ENCODE measurements at places on chromosomes 6 and 20.

DNA sequence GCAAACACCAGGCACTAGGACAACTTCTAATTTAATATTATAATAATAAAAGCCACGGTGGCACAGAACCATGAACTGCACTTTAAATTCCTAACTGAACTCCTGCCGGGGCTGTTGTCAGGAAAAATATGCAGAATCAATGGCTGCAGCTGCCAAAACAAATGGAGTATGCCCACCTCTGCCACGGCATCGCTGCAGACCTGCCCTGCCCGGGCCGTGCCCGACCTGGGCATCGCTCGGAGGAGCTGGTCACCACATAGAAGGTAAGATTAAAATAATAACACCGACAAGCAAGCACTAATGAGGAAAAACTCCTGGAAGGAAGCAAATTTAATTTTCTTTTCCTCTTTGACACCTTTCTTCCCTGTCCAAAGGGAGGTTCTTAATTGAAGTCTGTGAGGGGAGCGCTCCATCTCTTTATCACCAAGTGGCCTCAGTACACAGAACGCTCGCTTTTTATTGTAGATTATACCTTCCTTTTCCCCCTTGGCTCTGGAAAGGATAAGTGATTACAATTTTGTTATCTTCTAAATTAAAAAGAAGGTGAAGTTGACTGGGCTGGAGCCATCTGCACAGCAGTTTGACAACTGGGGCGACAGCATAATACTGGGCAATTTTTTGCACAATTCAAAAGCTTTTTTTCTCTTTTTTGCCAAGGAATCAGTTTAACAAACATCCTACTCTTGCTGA is 351.3 kb downstream of the ZFAND3 start:
- no peak for DNase-seq

- DNase-seq = no peak
Observed at GRCh38 chr20:47533518-47534062, 31.9 kb downstream of the NCOA3 start.

- peak; percentile 22 for DNase-seq
Observed at GRCh38 chr6:13702809-13703302, 8.8 kb downstream of the RANBP9 start.

DNA sequence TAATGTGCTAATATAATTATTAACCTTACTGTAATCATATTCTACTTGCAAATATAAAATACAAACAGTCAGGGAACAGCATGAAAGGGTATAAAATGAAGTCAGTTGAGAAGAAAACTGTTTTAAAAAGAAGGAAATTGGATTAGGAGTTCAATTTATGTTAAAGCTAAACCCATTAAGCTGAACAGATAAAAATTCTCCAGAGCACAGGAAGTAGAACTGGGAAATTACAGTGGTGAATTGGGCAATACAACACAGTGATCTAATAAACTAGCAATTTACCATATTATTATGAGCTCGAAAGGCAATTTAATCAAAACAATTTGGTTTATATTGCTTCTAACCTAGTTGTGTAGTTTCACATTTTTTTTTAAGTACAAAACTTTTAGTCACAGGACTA is 407.4 kb upstream of the RGS17 start:
- DNase-seq = no peak

- no peak for DNase-seq
Observed at GRCh38 chr6:11724286-11724685, 54.3 kb downstream of the ADTRP start.

DNA sequence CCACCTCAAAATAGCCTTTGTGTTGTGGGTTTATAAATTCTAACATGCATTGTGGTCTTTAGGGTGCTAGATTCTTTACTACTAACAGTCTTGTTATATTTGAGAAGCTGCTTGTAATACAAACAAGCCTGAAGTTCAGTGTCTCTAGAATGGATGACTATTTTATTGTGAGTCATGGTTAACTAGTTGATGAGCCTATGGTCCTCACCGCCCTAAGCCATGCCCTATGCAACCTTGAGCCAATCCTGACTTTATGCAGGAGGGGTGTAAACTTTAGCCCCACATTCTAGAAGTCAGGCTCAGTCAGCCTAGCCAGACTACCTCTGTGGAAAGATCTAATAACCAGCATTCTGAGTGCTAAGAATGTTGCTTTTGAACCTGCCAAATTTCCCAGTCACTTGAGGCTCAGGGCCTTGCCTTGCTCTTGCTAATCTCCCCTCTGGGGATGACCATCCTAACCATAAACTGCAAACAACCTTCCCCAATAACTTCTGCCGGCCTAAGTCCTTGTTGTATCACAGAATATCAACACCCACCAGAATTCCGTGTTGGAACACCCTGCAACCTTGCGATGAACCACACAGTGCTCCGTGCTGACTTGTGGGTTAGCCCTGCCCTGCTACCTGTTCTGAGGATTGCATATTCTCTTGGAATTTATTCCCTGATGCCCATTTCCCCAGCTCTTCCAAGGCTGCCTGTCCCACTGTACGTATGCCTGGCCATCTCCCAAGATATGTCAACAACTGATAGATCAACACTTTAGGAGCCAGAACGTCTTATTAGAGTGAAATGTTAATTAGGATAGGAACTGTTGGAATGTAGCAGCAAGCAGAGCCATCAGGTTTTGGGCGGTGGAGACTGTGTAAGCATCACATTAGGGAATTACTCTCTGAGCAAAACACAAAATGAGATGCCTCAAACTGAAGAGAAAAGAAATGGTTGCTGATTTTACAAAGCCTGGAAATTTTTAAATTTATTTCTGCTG is 71.7 kb upstream of the CEP85L start:
- DNase-seq = no peak

GRCh38 chr6:42756722-42757121 is 10.8 kb upstream of the TBCC start:
- no peak for DNase-seq

GRCh38 chr6:31058128-31058894 is 48.0 kb downstream of the MUC22 start:
- DNase-seq = no peak

GRCh38 chr6:105821027-105821426 is 265.1 kb upstream of the PRDM1 start:
- no peak for DNase-seq

GRCh38 chr20:35497780-35498189 is 31.7 kb downstream of the C20orf173 start:
- DNase-seq = no peak

GRCh38 chr6:144286503-144287393 is 1.6 kb downstream of the UTRN start:
- DNase-seq = peak; percentile 8

DNA sequence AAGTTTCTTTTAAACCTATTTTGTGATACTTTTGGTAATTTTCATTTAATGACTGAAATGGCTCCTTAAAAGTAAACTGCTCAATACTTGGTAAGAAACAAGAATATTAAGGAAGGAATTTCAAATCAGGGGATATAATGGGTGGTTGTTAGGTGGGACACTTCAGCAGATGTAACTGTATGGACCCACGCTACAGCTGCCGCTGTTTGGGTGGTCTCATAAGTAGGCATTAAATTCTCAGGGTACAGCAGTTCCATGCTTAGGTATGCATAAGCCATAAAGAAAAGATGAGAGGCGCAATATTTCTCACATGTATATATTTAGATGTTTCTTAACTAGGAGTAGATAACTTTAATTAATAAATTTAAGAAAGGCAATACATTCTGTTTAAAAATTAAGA is 35.0 kb downstream of the COL19A1 start:
- no peak for DNase-seq

DNA sequence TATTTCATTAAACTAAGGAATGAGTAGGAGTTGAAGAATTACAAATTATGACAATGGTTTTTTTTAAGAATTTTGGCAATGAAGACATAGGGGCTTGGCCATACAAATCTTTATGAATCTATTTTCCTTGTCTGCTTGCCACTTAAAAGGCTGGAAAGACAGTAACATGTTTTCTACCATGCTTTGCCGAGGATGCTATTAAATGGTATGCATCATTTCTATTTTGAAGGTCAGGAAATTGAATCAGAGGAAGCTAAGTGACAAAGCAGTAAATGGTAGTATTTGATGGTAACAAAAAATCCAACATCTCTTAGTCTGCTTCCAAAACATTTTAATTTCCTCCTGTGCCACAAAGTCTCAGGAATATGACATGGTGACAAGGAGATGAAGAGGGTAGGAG is 287.2 kb downstream of the RFPL4B start:
- DNase-seq = no peak

- DNase-seq = no peak
Observed at GRCh38 chr20:57611586-57612311, 8.5 kb downstream of the ZBP1 start.

- no peak for DNase-seq
Observed at GRCh38 chr20:49987868-49988690, 5.3 kb downstream of the SNAI1 start.

GRCh38 chr20:51931371-51931781 is 129.1 kb upstream of the SALL4 start:
- DNase-seq = no peak

GRCh38 chr20:61972636-61973508 is 92.8 kb downstream of the TAF4 start:
- DNase-seq = no peak

DNA sequence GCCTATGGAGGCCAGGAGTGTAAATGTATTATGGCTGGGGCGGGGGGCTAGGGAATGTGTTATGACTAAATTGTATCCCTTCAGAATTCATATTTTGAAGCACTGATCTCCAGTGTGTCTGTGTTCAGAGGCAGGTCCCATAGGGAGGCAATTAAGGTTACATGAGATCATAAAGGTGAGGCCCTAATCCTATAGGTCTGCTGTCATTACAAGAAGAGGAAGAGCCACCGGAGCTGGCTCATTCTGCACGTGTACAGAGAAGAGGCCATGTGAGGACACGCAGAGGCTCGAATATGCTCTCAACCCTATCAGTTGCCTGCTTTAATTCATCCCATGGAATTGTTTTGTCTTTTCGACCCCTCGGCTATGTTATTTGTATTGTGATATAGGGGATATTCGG is 76.9 kb downstream of the VTA1 start:
- DNase-seq = no peak

GRCh38 chr6:129989396-129989795 is 29.0 kb upstream of the L3MBTL3 start:
- no peak for DNase-seq

DNA sequence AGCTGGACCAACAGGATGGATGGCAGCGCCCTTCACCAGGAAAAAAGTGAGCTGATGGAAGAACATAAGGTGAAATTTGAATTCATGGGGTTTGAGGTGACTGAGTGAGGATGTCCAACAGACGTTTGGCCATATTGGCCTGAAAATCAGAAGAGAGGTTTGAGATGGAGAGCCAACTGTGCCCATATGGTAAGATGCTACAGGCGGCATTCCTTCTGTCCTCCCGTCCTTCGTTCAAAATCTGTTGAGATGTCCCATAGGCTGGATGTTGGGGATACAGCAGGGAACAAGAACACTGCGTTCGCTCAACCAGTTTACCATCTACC is 468 bp upstream of the CMTR1 start:
- no peak for DNase-seq

DNA sequence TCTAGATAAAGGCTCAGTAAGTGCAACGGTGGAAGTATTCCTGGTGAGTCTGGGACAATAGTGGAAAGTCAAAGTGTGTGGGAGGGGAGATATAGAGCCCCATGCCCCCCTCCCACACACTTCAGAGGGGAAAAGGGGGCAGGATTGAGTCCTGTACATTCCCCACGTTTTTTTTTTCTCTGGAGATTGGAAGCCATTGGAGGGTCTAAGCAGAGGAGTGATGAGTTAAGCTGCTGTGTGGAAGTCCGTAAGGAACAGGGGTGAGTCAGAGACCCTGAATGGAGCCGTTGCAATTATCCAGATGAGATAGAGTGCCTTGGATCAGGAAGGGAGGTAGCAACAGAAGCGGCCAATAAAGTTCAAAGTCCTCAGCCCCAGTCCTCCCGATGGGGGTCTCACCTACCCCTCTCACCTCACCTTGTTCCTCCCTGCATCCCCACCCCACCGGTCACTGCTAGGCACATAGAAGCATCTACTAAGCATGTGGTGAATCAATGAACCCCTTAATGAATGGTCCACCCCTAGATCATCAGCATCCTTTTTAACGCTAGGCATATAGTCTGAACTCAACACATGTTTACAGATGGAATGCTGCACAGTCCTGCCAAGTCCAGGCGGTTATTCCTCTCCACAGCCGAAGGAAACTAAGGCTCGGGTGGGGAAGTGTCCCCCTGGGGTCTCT is 662 bp upstream of the SLC9A8 start:
- DNase-seq = no peak

DNA sequence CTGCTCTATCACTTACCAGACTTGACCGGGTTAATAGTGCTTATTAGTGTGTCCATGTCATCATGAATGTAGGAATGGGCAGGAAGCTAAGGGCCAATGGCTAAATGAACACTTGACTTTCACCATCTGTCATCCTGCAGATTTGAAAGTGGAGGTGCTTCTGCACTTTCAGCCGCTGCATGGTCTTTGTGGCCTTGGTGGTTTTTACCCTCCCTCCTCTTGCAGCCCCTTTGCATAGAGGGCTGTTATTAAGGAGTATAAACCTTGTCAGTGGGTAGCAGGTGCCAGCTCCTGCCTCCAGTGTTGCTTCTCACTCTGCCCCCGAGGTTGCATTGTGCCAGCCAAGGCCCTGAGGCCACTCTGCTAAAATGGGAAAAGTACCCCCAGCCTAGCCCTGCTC is 122.2 kb upstream of the TNFAIP3 start:
- DNase-seq = no peak

DNA sequence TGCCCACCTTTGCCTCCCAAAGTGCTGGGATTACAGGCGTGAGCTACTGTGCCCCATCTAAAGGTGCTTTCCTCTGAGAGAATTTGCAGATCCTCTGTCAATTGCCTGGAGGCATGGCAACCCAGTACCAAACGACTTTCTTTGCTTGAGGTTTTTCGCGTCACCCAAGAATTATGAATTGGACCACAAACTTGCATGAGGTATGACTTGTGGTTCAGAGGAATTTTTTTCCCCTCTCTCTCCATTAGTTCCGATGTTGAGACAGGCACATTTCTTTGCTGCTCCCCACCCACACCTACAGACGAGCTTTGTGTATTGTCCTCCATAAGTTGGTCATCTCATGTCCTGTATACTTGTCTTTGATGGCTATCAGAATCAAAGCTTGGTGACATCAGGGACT is 11.8 kb upstream of the SCAF8 start:
- DNase-seq = no peak

DNA sequence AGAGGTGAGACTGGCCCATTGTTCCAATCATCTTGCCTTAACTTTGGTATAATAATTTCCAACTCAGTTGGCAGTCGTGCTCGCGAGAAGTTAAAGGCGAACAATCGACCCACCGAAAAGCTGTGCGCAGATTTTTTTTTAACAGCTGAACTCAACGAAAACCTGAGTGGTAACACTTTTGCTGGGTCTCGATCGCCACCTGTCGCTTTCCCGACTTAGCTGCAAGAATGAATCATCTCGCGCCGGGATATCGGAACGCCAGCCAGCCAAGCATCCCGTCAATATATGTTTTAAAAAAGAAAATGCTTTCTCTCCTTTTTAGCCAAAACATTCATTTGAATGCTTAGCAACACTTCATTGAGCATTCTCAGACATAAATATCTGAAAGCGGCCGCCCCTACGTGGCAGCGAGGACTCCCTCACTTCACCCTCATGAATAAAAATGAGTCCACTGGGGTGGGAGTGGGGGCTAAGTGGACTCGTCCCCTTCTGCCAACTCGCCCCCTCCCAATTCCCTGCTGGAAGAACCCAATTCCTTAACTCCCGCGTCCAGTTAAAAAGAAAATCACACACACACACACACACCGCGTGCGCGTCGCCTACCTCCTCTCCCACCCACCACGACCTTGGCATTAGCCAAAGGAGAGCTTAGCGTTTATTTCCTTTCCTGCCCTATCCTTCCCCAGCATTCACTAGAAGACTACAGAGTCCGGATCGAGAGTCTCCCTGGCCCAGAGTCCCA is 1.5 kb downstream of the COL12A1 start:
- DNase-seq = no peak

Data from CD4-positive, alpha-beta T cell treated with Interferon gamma for 1 hour (primary cell).